Lower lobe of right lung (tissue), 2 donors: ENCODE measurements at places on chromosomes 5 and 9. TPM values are rescaled to one million over a fixed set of nuclear protein-coding genes. Genes with fewer than 3 reads are reported as not detected.

The STPG3 gene
- total RNA-seq, result 0.38 TPM

The DMRT3 gene
- 0.24 TPM for total RNA-seq

The FOXD4L5 gene
- 0.38 TPM for total RNA-seq

The BSPRY gene
- 8.4 TPM for total RNA-seq

The CTXN3 gene
- not detected for total RNA-seq

The CARD9 gene
- 15.0 TPM for total RNA-seq

The SLC2A6 gene
- total RNA-seq, result 10.5 TPM

The PDCD1LG2 gene
- total RNA-seq, result 9.0 TPM
